ENCODE measurements at places on chromosomes 2 and 18.

GRCh38 chr2:103656558-103656957, 894.7 kb downstream of the TMEM182 start:
- no peak for DNase-seq

DNA sequence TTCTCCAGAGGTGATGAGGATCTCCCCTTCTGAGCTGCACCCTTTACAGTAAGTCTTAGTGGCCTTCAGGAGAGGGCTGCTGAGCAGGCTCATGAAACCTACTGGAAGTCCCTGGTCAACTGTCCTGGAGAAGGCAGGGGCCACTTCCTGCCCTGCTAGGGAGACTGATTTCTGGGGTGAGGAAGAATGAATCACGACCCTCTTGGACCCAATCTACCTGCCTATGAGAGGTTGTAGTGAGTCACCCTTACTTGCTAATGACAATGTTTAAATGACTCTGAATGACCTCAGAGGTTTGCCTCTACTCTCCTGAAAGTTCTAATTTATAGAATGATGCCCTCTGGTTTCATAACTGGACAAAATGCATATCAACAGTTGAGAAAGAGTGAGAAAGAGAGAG, 79.4 kb upstream of the FAM136A start:
- DNase-seq: no peak

DNA sequence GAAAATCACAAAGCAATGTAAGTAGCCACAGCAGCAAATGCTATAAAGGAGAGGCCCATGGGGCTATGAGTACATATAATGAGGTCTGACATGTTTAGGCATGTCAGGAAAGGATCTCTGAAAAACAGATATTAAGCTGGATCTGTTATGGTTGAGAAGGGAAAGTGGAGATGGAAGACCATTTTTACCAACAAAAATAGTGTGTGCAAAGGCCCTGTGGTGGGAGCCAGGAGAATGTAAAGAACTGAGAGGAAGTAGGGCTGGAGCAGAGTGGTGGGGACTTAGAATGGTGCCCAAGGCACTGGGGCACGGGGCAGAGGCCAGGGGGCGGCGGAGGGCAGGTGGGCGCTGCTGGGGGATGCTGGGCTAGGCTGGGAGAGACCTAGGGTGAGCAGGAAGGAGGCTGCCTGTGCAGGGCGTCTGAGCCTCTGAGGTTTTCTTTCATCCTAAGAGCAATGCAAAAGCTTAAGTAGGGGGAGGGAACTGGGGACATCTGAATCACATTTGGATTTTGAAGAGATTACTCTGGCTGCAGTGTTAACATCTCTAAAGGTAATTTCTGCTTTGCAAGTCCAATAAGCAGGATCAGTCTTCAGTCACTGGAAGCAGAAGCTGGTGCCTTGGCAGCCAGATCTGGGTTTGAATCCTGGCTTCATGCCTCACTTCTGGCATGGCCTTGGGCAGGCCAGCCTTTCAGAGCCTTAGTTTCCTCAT, 4.9 kb upstream of the AGFG1 start:
- DNase-seq: no peak

GRCh38 chr2:201855356-201855755, 49.0 kb downstream of the CDK15 start:
- peak; percentile 62 for DNase-seq

GRCh38 chr18:68769461-68769860, 28.4 kb upstream of the CCDC102B start:
- DNase-seq: no peak
